ENCODE measurements at places on chromosomes 7 and 10.

DNA sequence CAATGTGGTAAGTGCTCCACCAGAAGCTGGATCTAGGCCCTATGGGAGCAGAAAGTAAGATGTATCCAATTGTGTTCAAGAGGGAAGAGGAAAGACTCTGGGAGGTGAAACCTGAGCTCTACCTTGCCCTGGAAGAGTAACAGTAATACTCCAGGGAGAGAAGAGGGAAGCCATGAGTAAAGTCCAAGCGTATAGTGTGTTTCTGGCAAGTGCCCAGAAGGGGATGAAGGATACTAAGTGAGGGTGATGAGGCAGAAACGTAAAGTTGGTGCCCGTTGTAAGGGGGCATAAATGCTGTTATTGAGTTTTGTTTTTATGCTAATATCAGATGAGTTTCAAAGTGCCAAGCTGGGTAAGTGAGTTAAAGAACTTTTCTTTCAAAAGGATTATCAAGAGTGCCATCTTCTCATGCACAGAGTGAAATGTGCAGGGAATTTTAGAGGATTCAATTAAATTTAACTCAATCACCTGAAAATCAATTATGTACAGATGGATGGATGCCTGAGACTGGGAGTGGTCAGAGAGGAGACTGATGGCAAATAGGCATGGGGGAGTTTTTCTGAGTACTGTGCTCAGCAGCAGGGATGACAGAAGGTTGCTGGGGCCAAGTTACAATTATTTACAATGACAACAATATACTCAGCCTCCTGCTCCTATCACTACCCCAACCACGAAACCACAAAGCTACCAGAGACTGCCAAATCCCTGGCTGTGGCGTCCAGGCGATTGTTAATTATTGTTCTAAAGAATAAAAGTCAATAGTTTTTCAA, 123.3 kb upstream of the LAMB4 start:
- DNase-seq: no peak

DNA sequence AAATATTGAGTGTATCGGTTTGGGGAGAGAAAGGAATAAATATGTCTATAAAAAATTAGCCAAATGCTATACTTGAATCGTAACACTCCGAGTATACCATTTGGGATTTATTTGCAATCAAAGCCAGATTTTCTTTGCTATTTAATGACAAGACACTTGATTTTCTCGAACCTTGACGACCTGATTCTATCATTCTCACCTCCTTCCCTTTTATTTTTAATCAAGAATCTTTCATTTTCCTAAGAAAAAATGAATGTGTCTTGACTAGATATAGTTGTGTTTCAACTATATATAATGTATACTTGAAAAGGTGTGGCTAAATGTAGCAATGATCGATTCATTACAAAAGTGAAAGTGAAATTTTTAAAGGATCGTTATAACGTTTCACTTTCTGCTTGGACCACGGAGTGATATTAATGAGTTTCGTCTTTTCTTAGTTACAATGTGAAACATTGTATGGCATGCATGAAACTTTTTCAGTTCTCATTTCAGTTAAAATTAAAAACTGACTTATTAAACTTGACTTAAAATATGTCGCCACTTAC, 562 bp downstream of the NUB1 start:
- no peak for DNase-seq

- DNase-seq: no peak
These were observed 187.1 kb downstream of the KIF20B start for GRCh38 chr10:89888321-89889070.

DNA sequence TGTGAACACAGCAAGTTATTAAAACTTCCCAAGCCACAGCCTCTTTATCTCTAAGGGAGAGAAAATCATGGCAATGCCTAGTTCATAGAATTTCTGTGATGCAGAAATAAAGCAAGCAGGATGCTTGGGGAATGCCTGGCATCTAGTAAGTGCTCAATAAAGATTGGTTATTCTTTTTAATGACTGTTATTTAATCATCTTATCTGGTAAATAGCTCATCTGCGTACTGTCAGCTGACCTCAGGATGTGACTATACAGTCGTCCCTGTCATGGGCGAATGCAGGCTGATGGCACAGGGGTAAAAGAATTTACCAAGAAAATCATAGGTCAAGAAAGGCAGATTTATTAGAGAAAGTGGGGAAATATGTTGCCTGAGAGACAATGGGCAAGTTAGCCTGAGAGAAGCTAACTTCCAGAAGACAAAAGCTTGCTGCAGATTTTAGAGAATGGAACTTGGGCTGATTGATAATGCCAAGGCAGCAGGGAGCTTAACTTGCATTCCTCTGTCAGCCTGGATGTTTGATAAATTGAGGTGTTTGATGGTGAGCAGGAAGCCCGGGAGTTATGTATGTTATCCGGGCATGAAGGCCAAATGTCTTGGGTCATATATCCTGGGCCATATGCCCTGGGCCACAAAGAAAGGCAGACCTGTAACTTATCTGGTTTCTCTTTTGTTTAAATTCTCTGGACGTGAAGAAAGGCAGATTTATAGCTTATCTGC, 126.0 kb downstream of the KCNMA1 start:
- DNase-seq: no peak

- no peak for DNase-seq
These were observed 472.0 kb downstream of the RPS24 start for GRCh38 chr10:78505657-78506056.

- DNase-seq: no peak
These were observed 81.6 kb downstream of the EVX1 start for GRCh38 chr7:27324246-27324645.

GRCh38 chr10:20977300-20977699, 80.2 kb upstream of the NEBL start:
- no peak for DNase-seq

GRCh38 chr10:75014516-75015230, 96.8 kb upstream of the SAMD8 start:
- DNase-seq: no peak

- DNase-seq: no peak
These were observed 159.1 kb downstream of the DGKI start for GRCh38 chr7:137687556-137688265.

All from stimulated activated CD8-positive, alpha-beta memory T cell treated with anti-CD3 and anti-CD28 coated beads, Interleukin-15, amount 100 ng/mL, for 24 hours (primary cell).